Stimulated activated CD4-positive, alpha-beta T cell treated with anti-CD3 and anti-CD28 coated beads, Interleukin-4, amount 100 ng/mL, for 24 hours (primary cell): ENCODE measurements at places on chromosomes 11 and 22.

DNA sequence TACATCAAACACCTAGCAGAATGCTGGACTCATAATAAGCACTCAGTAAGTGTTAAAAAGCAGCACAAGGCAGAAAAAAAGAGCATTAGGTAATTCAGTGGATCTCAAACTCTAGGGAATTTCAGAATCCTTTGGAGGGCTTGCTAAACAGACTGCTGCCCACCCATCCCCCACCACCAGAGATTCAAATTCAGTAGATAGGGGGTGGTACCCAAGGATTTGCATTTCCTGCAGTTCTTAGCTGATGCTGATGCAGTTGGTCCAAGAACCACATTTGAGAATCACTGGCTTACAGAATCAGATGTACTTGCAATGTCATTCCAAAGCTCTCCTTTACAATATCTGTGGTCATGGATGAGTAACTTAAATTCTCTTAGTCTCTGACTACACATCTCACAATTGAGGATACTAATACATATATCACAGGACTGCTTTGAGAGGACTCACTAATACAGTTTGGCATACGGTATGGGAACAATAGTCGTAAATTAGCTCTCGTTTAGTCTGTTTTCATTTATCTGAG lies 664.5 kb downstream of the KCNA4 start:
- DNase-seq: no peak

DNA sequence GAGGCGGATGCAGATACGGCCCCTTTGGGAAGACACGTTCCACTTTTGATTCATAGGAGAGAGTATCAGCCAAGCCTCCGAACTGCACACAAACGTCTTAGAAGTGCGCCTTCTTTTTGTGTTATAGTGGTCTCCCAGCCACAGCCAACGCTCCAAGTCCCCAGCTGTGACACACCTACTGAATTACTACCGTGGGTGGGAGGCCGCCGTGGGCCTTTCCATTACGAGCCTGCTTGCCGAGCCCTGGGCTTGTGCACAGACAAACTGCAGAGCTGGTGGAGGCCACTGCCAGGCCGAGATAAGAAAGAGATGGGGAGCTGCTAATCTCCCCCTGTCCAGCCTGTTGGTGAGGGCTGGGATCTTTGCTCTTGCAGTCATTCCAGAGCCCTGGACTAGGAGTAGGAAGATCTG lies 761 bp downstream of the HMBS start:
- peak; percentile 48 for DNase-seq

GRCh38 chr11:64224151-64224890 lies 1.7 kb downstream of the TRPT1 start:
- no peak for DNase-seq

GRCh38 chr11:45931739-45932138 lies 9.3 kb downstream of the LARGE2 start:
- DNase-seq: no peak

DNA sequence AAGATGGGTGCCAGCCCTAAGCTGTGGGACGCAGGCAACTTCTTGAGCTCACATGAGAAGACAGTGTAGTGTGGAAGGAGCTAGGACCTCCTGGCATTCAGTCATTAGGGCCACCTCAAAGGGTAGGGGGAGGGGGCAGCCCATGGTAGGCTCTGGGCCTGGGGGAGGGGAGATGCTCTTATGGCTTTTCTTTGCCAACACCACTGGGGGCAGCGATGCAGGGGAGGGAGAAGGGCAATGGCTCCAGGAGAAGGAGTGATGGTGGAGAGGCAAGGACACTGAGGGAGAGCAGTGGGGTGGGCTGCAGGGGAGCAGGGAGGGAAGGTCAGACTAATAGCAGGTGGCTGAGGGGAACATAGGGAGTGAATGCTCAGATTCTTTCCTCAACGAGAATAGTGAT lies 63.3 kb upstream of the SUSD2 start:
- no peak for DNase-seq

DNA sequence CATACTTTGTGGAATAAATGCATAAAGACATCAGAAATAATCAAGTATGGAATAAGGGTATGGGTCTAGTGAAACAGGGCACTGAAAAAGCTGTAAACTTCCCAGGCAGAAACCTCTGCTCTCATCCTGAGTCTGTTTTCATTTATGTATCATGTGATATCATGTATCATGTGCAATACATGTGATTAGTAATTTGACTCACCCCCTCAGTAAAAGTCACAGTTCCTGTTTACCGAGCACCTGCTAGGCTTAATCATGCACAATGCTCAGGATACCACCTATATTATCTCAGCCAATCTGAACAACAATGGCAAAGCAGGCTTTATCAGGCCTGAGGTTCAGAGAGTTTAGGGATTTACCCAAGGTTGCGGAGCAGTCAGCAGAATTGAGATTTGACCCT lies 250.6 kb upstream of the TENM4 start:
- no peak for DNase-seq

DNA sequence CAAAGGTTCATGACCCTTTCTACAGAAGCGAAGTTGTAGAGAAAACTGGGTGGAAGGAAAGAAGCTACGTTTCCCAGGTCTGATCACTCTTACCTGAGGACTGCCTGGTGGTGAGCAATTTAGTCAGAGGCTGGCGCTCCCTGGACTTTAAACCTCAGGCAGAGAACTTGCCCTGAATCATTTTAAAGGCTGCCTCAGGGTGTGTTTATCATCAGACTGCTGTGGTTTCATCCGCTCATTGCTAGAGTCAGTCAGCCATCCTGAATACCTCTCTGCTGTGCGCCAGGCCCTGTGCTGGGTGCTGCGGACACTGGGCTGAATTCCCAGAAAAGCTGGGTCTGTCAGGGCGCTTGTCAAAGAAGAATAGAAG lies 2.7 kb downstream of the DTX4 start:
- DNase-seq: no peak

GRCh38 chr11:105344938-105345337 lies 205.4 kb upstream of the CARD18 start:
- no peak for DNase-seq

GRCh38 chr11:130801333-130802122 lies 114.8 kb downstream of the SNX19 start:
- no peak for DNase-seq

DNA sequence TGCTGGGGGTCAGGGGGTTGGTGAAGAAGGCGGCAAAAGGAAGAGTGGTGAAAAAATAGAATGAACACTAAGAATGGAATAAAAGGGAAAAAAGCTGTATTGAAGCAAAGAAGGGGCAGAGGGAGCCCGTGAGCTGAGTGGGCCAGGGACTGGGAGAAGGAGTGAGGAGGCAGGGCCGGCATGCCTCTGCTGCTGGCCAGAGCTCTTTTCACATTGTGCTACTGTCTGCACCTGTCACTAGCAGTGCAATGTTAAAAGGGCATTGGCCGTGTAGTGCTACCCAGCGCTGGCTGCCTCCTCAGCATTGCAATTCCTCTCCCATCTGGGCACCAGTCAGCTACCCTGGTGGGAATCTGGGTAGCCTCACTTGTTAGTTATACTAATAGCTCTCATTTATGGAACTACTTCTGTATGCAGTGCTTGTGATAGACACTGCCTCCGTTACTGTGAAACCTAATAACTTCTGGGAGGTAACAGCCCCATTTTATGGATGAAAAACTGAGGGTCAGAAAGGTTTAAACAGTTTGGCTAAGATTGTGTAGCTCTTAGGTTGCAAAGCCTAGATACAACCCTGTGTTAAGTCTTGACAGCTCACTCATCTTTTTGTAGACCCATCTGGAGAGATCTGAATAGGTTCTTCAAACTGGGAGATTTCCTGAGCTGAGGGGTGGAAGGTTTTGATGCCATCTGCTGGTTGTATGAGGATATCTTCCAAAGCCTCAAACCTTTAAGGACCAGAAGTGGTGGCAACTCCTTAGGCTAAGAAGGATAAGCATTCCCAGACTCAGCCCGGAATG lies 8.5 kb downstream of the YPEL4 start:
- DNase-seq: no peak

DNA sequence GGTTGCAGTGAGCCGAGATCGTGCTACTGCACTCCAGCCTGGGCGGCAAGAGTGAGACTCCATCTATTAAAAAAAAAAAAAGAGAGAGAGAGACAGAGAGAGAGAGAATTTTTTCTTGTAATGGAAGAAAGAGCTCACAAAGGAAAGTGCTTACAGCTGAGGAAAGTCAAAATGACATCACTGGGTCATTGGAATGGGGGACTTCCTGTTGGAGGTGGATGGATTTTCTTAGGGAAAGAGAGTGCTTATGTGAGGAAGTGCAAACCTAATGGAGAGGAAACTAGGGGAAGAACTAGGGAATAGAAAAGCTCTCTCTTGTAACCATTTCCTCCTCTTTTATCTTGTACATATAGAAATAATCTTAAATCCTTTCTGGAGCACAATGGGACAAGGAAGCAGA lies 6.3 kb upstream of the PIWIL4 start:
- no peak for DNase-seq

GRCh38 chr11:60869451-60869825 lies 2.1 kb downstream of the ZP1 start:
- no peak for DNase-seq

GRCh38 chr22:23007823-23008222 lies 62.5 kb upstream of the GNAZ start:
- no peak for DNase-seq

GRCh38 chr22:38172832-38173640 lies 8.6 kb downstream of the PLA2G6 start:
- no peak for DNase-seq

- DNase-seq: no peak
These were observed 14.3 kb downstream of the TRIM22 start for GRCh38 chr11:5703741-5704536.
